ENCODE measurements at places on chromosomes 2 and 18. TPM values are rescaled to one million over a fixed set of nuclear protein-coding genes. Genes with fewer than 3 reads are reported as not detected.

- no peak for DNase-seq
Measured at GRCh38 chr2:58762176-58762781, 521.2 kb upstream of the FANCL start.

GRCh38 chr2:159035790-159036411 lies 67.5 kb downstream of the TANC1 start:
- no peak for DNase-seq

DNA sequence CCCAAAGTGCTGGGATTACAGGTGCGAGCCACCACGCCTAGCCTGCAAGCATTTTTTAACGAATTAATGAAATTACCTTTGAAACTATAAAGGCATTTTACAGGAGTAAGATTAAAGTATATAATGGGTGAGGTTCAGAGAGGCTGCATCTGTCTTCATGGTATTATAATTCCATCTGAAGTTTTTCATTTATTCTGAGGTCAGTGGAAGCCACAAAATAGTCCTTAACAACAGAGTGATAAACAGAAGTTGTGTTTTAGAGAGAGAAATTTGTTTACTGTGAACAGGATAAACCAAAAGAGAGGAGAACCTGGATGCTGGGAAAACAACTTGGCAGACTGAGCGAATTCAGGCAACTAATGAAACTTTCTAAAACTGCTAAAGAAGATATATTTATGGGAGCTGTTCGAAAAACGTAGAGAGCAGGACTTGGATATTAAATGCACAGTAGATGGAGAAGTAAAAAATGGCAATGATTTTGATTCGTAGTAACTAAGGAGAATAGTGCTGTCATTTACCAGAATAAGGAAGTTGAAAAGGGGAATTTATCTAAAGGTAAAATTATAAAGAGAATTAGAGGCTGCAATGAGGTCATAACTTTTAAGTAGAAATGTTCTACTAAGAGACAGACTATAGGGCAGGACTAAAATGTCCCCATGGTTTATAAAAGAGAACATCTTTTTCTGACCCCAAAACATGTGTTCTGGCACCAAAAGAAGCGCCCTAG lies 37.9 kb upstream of the ITGA4 start:
- no peak for DNase-seq

- no peak for DNase-seq
Measured at GRCh38 chr2:173184031-173185004, 108.7 kb downstream of the MAP3K20 start.

- DNase-seq = no peak
Measured at GRCh38 chr2:196290136-196290535, 118.8 kb upstream of the STK17B start.

DNA sequence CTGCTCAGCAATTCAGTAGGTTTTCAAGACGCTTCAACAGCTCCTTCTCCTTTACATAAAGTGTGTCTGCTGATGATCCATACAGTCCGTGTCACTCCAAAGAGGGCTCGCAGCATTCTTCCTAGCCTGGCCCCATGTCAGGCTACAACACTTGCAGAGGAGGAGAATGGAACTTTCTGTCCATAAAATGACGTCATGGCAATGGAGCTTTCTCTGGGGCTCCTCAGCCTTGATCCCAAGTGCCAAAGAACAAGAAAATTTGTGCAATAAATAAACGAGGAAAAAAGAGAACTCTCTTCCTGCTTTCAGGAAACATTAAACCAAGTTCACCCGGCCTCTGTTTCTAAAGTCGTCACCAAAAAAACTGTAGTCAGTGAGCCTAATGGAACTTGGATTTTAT lies 199.5 kb upstream of the MEIS1 start:
- DNase-seq = no peak

GRCh38 chr2:133992454-133992853 lies 261.4 kb upstream of the MGAT5 start:
- DNase-seq = no peak

GRCh38 chr2:18325118-18325517 lies 235.3 kb downstream of the RDH14 start:
- no peak for DNase-seq

DNA sequence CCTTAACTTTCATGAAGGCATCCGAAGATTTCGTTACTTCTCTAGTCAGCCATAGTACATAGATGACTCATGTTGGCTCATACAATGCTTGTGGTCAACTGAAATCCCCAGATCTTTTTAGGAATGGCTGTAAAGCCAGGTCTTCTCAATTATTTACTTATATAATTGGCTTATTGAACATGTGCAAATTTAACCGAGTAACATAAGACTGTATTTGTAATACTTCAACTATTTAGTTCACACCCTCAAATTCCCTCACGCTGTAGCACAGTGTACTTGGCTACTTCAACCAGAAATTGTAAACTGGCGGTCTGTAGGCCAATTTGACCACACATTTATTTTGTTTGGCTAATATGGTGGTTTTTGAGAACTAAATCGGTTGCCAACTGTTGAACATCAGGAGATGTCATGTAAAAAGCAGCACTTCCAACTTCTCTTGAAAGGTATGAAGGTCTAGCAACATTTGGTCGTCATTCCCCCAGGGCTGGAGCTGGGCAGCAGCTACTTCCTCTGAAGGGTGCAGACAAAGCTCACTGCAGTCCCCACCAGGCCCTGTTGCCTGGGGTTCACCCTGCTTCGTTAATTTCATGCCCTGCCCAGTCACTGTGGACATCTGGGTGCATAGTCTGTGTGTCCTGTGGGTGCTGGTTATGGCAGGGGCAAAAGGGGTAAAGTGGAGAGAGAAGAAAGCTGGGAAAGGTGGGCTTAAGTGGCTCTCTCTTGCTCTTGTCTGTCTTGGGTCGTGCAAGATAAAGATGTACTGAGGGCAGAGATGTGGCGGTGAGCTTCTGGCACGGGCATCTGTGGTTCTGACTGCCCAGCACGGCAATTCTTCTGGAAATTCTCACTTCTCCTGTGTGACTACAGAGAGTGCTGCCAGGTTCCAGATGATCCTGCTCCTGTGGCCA lies 3.2 kb upstream of the SH3RF3 start:
- peak; percentile 28 for DNase-seq

DNA sequence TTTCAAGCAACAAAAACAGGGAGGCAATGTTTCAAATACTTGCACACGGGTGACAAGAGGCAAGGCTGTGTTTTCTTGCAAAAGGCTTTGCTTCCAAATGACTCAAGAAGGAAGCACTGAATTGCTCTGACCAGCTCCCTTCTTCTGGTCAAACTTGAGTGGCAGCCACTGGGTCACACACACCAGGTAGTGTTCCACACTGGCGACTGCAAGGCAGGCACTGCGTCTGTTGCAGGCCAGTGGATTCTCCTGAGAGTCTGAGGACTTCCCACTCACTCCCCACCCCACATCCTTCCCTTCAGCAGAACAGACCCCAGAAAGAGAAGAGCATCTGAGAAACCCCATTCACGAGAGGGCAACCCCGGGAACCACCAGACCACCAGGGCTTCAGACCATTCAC lies 19.8 kb downstream of the PARD6G start:
- DNase-seq = no peak

DNA sequence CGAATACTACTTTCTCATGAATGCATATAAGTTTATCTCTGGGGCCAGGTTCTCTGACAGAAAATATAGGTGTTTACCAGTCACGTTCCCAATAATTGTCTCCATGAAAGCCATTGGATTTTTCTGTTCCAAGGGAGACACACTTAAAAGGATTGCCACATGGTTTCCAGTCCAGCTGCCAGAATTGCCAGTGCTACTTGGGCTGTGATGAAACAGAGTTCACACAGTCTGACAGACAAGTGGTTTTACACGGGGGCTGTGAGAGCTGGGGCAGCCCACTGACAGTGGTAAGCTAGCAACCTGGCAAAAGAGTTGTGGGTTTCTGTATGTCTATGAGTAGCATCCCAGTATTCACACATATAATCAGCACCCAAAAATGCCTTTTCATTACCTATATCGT lies 27.7 kb upstream of the ATRAID start:
- no peak for DNase-seq

GRCh38 chr2:175463589-175464310 lies 282.2 kb upstream of the ATP5MC3 start:
- DNase-seq = no peak

GRCh38 chr2:36277146-36277808 lies 78.3 kb upstream of the CRIM1 start:
- no peak for DNase-seq

DNA sequence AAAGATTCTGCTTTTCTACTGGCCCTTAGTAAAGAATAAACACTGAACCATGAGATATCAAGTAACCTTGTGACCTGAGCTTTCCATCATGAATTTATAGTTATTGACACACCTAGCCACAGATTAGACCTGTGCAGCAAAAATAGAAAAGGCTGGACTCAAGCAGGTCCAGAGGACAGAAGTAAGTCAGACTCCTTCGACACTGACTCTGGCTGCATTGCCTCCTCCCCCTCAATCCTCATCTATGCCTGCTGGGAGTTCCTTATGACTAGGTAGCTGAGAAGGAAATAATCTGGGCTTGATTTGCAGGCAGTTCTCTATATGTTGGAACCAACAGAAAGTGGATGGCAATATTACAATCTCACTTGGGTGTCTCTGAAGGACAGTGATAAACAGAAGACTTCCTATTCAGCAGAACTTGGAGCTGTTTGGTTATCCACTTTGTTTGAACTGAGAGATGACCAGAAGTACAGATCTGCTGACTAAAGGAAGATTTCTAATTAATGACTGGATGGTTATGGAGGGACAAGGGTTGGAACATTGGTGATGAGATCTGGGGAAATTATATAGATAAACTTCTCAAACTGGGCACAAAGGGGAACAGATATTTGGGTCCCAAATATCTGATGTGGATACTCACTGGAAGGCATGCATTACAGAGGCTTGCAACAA lies 39.4 kb downstream of the ARID5A start:
- DNase-seq = no peak

DNA sequence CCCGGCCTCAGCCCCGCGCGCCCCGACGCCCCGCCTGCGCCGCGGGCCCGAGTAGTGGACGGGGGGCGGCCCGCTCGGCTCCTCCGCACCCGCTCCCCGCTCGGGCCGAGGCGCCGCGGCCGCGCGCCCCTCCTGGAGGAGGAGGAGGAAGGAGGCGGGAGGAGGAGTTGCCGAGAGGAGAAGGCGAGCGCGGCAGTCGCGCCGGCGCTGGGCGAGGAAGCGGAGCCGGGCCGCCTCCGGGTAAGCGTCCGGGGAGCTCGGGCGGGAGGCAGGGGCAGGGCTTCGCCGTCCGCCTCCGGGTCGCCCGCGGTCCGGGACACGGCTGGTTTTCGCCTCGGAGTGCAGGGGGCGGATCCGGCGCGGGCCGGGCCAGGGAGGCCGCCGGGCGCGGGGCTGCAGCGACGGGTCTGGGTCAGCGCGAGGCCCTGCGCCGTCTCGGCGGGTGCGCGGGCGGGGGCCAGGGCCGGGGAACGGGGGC lies at the start of gene SOCS6:
SOCS6 (plus strand) TSS at position 195 of the 478 bp plus-strand sequence. CDS start 35,624 bp downstream, outside the sequence.
- DNase-seq = peak; percentile 91

PSD4 gene
- 13.2 TPM for total RNA-seq

GRCh38 chr2:160356485-160356884 lies 137.1 kb downstream of the RBMS1 start:
- DNase-seq = no peak

DNA sequence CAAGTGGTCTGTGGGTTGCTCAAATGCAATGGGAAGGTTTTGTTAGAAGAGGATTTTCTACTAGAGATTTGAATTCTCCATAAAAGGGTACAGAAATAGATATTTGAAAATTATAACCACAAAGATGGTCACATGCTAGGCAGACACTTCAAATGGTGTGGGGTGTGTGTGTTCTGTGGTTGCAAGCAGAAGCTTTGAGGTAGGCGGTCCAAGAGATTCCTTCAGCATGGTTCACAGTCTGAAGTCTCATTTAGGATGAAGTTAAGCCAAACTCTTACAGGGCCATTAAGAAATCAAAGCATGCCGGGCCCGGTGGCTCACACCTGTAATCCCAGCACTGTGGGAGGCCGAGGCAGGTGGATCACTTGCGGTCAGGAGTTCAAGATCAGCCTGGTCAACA lies 38.3 kb upstream of the RMDN2 start:
- no peak for DNase-seq

DNA sequence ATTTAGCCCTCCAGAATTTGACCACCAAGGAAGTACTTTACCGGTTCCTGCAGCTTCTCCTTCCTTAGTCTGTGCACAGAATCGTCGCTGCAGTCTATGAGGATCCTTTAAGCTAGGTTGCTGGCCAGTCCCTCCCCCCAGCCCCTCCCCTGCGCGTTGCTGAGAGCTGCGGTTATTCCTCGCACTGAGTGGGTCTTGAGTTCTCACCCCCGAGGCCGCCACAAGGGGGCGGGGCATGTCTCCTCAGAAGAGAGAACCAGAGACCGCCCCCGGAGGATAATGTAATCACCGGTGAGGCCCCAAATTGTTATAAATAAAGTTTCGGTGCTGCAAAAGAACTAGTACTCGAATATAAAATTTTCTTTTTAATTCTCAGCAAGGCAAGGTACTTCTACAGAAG lies 1184.9 kb upstream of the CDH2 start:
- no peak for DNase-seq

TTC27 gene
- total RNA-seq = 19.1 TPM

KCNJ3 gene
- total RNA-seq = not detected

DNA sequence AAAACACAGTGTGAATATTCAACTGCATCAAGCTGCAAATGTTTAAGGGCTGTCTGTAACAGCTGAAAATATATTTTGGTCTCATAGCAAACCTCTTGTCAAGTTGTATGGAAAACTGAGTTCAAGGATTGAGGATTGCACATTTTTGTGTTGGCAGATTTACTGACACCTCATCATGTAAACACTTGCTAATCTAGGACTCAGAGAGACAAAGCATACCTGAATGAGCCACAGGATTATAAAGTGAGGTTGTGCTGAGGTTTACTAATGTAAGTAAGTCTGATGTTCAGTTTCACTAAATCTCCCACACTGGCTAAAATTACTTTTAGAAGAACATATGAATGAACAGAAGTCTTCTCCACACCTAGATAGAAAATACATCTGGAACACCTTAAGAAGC lies 1993.1 kb upstream of the CELF4 start:
- DNase-seq = no peak

GRCh38 chr2:216539791-216540241 lies 41.2 kb downstream of the RPL37A start:
- no peak for DNase-seq
